Left renal cortex interstitium (tissue), 4 donors: ENCODE measurements at places on chromosomes 4 and X.

DNA sequence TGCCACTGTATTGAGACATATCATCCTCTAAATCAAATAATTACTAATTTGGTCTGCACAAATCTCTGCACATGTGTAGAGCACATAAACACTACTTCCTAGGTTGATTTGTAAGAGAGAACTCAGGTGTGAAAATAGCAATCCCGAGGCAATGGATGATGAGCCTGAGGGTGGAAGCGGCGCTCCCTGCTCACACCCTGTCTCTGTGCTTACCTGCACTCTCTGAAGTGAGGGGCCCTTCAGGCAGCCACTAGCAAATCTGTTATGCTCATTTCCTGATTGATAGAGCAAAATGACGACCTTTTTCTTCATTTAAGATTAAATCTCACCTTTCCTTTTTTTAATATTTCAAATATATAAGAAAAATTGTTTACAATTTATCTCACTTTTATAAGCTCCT, 1995.7 kb upstream of the AGA start:
- no peak for DNase-seq

DNA sequence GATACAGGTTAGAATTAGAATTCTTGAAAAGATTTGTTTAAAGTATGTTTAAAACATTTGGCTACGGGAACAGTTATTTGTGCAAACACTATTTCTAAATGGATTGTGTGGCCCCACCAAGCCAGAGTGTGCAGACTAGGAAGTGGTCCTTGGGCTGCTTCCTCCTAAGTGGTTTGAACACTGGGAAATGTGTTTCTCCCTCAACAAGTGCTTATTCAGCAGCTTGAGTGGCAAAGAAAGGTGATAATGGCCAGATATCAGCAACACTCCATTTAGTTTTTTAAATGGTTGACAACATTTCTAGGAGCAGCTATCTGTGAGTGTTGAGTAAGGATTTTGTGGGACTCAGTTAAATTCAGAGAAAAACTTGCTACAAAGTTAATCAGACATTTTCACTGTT, 141.4 kb upstream of the LNX1 start:
- no peak for DNase-seq

- DNase-seq = no peak
Measured at GRCh38 chrX:45479835-45480422, 279.3 kb upstream of the DIPK2B start.

- no peak for DNase-seq
Measured at GRCh38 chr4:2793586-2794485, 951 bp downstream of the SH3BP2 start.

DNA sequence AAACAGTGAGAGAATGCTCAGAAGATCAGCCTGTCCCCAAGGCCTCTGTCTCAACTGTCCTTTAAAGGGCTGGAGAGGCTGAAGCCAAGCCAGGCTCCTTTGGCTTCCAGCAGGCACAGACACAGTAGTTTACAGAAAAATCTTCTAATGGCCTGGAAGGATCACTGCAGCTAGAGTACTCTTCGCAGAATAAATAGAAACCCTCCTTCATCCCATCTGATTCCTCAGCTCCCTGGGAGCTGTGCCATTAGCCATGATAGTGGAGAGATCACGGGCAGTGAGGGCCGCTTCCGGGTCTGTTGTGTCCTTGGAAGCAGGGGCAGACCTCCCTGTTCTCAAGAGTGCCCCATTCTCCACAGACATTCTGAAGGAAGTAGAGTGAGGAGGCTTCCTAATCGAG, 63.1 kb downstream of the CCNI start:
- no peak for DNase-seq

DNA sequence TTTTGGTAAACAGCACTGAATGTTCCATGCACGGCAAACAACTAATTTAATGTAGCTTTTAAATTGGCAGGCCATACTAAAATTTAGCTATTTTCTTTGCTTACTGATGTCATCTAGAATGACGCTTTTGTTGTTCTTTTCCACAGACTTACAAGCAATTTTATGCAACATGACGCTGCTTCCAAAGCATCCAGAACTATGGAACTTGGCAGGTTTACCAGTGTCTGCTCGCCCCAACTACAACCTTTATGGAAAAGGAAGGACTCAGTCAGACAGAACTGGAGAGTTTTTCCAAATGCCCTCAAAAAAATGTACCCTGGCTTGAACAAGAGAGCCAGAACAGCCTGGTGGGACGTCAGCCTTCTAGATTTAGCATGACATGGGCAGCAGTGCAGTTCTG, 58.7 kb downstream of the ANOS1 start:
- no peak for DNase-seq

- DNase-seq = no peak
Measured at GRCh38 chr4:17511950-17512795, at the start of gene QDPR. Gene QDPR (minus strand): TSS chr4:17512090. CDS start chr4:17512054, 36 bp downstream.

- DNase-seq = no peak
Measured at GRCh38 chr4:25779021-25779420, 83.8 kb downstream of the SEL1L3 start.

- no peak for DNase-seq
Measured at GRCh38 chr4:168633064-168633463, 136.2 kb downstream of the PALLD start.

DNA sequence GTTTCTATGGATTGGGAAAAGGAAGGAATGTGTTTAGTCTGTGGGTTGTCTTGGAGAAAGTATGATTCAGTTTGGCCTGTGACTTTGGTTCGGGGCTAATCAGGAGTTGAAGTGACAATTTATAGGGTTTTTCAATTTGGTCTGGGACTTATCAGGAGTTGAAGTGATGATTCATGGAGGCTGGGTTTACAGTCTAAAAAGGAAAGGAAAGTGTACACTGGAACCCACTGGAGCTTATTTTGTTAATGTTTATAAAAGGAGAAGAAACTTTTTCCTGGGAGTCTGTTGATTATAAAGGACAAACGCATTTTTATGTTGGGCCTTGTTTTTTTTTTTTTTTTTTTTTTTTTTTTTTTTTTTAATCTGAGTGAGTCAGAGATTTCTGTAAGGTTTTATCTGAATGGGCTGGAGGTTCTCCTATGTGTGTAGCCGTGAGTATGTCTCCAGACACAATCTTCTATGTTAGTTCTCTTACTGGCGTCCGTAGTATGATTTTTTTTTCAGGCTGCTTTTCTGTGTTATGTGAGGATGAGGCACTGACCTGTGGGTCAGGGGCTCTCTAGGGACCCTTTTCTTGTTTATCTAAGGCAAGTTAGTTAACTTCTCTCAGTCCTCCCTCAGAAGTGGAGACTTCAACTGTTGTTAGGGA, 33.0 kb upstream of the RAB9B start:
- DNase-seq = no peak

DNA sequence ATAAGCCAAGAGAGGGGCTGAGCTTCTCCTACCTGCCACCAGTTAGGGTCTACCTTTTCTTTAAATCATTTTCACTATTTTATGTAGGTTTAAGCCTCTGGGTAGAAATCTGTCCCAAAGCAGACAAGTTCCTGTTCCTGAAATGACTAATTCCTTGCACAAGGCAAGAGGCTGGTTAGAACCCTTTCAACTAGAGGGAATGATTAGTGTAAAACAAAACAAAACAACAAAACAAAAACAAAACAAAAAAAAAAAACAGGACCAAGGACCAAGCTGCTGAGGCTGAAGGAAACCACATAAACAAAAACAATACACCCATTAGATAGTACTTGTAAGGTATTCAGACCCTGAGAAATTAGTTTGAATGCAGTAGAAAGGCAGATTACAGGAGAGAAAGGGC, 62.7 kb downstream of the MAML3 start:
- no peak for DNase-seq

DNA sequence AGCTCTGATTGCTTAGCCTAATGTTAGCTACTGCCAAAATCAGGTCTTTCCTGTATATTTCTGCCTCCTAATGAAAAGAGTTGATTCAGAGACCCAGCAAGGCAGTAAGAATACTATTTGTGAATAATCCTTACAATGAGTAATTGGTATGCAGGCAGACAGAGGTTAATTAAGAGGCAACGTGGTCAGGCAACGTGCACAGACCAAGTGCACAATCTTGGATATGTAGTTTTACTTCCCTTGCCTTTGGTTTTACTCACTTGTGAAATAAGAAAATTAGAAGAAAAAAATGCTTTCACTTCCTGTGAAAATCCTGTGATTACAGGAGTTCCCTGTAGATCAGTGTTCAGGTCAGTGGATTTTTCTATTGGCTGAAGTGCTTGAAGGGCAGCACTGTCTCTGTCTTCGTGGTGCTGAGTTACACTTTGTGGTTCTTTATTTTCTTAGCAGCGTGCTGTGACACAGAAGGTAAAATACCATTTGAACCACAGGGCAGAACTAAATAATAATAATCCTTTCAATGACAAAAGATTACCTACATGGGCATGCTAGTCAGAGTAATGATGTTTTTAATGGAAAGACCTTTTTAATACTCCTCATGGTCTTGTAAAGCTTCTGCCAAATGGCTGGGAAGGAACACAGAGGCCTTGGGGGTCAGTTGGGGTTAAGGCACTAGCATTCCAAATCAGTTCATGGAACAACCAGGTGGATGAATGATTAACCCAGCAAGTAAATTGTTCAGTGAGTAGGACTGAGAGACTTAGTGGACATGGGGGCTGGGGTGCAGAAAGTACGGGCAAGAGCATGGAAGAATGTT, 430.9 kb downstream of the MAPK10 start:
- no peak for DNase-seq

GRCh38 chr4:33349376-33349775, 2629.2 kb downstream of the PCDH7 start:
- DNase-seq = no peak

- no peak for DNase-seq
Measured at GRCh38 chrX:119189595-119189994, 46.5 kb upstream of the PGRMC1 start.

DNA sequence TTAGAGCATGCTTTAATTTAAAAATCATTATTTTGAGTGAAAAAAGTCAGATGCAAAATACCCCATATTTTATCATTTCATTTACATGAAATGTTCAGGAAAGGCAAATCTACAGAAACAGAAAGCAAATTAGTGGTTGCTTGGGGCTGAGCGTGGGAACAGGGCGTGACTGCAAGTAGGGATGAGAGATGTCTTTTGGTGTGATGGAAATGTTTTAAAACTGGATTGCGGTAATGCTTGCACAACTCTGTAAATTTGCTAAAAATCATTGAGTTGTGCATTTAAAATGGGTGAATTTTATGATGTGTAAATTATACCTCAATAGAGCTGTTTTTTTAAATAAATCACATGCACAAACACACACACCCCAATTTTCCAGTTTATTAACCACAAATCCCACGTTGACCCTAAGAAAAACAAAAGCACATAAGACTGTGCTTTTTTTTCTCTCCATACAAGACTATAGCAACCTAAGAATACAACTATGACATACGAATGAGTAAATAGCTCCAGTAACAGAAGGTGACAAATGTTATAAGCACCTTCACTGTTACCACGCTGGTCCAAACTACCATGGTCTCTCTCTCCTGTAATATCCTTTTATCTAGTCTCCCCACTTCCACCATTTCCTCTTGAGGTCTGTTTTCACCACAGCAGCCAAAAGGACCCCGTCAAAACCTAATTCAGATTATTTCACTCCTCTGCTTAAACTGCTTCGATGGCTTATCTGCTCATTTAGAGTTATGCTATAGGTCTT, 37.2 kb downstream of the FRMD7 start:
- DNase-seq = no peak

GRCh38 chr4:141254326-141254725, 33.6 kb downstream of the ZNF330 start:
- no peak for DNase-seq

- no peak for DNase-seq
Measured at GRCh38 chr4:147247579-147247978, 233.3 kb upstream of the EDNRA start.
